ENCODE measurements at places on chromosomes 16 and 17. TPM values are rescaled to one million over a fixed set of nuclear protein-coding genes. Genes with fewer than 3 reads are reported as not detected.

DNA sequence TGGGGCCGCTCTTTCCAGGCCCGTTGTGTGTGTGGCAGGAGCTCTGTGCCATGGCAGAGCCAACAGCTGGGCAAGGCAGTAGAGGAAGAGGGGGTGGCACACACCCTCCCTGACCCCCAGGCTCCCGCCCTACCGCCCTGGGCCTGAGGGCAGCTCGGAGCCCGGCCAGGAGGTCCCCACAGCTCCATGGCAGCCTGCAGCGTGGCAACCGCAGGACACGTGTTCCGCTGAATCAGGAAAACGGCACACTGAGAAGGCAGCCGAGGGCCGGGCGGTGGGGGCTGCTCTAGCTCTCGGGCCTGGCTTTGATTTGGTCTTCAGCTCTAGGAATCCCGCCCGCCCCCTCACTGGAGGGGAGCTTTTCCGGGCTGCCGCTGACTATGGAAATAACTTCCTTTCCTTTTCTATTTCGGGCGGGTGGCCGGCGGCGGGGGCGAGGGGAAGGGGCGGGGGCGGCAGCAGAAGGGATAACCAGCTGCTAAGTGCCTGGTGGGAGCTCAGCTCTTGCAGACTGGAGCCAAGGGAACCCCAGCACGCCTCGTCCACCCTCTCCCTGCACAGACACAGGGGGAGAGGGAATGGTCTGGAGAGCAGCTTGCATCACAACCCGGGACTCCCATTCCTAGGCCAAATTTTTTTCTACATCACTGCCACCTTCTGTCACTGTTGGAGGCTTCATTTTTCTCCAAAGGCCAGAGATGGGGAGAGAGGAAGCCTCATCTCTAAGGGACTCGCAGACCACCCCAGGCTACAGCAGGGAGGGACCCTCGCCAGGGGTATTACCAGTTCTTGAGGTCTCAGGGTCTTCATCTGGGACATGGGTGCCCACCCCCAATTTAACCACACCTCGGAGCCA lies 24.8 kb upstream of the MRPS23 start:
- DNase-seq = peak; percentile 75

DNA sequence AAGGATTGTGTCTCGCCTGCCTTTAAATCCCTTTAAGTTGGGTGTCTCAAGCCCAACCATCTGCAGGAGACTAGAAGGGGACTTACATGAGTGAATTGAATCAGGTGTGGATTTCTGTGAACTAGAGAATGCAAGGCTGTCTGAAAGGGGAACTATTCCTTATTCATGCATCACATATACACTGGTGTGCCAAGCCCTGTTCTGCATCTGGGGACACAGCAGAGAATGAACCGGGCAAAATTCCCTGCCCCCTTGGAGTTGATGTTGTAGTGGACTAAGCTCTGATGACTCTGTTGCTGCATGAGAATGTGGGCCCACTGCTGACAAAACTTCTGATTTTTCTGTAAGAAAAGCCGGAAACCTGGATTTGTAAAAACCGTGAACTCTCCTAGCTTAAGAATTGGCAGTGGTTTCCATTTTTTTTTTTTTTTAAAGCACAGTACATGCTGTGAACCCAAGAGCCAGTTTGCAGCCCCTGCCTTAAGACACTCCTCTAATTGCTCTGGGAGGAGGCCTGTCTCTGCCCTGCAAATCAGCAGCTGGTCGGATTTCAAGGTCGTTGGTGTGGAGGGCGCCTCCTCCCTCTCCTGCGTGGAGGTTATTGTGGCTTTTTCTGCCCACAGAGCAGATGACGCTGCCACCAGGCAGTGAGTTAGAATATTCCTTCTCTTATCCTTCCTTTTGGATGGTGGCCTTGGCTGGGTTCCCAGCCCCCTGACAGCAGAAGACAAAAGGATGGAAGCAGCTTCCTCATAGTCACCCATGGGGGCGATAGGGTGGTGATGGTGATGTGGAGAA lies 131.0 kb downstream of the PRKCB start:
- no peak for DNase-seq

The GFOD2 gene
- 41.6 TPM for total RNA-seq

DNA sequence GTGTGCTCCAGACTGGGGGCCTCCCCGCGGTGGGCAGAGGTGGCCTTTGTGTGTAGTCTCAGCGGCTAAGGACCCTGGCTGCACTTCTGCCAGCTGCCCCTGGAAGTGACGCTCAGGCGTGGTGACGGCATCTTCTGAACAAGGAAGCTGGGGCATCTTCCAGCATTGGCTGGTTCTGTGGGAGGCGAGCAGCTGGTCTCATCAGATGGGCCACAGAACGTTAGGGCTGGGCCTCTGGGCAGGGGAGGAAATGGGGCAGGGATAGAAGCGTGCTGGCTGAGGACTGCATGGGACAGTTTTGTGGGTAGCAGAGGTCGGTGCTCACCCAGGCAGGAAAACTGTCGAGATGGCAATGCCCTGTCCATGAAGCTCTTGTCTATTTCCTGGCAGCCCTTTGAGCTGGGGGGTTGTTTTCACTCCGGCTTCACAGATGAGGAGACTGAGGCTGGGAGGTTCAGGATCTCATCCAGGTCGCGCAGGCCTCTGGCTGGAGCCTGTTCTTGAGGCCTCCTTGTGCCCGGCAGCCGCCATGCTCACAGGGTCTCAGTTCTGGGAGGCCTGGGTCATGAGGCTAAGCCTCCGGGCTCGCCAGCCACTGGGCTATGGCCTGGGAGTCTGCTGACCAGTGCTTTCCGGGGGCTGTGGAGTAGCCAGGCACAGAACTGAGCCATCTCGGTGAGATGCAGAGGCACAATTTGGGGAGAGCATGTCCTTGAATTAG lies 16.3 kb downstream of the IRF8 start:
- DNase-seq = no peak

DNA sequence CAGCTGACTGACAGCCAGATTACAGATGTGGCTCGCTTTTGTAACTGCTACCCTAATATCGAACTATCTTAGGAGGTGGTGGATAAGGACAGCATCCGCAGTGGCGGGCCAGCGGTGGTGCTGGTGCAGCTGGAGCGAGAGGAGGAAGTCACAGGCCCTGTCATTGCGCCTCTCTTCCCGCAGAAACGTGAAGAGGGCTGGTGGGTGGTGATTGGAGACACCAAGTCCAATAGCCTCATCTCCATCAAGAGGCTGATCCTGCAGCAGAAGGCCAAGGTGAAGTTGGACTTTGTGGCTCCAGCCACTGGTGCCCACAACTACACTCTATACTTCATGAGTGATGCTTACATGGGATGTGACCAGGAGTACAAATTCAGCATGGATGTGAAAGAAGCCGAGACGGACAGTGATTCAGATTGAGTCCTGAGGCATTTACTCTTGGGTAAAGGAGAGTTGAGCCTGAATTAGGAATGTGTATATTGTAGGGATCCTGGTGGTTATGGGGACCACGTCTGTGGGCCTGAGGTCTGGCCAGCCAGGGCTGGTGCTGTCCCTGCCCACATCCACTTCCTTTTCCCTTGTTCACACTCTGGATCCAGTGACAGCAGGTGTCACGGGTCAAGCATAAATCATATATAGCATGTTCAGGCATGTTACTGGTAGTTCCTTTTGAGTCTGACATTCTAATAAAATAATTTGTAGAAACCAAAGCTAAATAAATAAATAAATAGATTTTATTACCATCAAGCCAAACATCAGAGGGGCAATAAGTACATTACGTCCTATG lies 89.0 kb upstream of the SMURF2 start:
- DNase-seq = no peak

- DNase-seq = no peak
These were observed 59.1 kb downstream of the PRMT7 start for GRCh38 chr16:68369697-68370580.
